ENCODE measurements at places on chromosomes 7 and 10.

DNA sequence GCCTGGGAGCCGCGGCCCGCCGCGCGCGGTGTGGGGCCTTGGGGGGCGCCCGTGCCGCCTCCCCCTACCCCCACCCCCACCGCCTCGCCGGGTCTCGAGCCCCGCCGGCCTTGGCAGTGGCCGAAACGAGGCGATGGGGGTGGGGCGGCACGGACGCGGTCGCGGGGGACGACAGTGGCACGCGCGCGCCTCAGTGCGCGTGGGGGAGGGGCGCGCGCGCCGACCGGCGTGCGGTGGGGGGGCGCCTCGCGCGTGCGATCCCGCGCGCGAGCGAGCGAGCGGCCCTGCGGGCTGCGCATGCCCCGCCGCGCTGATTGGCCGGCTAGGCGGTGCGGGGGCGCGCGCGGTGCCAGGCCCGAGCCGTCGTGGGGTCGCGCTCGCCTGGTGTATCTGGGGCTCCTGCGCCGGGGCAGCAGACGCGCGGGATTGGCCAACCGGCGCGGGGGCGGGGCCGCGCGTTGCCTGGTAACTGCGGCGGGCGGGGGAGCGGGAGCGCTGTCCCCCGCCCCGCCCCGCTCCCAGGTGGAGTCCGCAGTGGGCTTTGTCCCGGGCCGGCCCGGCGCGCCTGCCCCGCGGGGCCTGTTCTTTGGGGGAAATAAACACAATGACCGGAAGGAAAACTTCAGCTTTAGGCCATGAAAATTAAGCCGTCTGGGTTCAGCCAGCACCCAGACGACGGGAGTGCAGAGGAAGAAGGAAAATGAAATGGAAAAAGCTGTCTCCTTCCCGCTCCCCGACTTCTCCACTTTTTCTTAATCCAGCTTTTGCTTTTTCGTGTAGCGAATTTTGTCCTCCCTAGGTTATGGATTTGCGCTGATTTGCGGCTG is 873 bp downstream of the GTF2I start:
- peak; percentile 91 for DNase-seq

- no peak for DNase-seq
These were observed 70.3 kb downstream of the MYL10 start for GRCh38 chr7:101558742-101559325.

DNA sequence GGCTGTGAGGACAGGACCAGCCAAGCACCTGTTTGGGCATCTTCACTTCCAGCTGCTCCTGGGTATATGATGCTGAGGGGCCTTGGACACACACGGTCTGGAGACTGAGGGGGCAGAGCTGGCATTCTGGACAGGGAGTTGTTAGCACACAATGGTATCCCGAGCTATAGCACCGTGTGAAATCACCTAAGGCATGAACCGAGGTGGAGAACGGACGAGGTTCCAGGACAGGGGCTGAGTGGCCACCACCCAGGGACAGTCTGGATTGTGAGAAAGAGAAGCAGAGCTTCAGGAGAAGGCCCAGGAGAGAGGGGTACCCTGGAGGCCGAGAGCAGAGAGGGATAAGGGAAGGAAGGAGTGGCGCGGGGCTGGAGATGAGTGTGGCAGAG is 571.8 kb downstream of the TCERG1L start:
- no peak for DNase-seq

DNA sequence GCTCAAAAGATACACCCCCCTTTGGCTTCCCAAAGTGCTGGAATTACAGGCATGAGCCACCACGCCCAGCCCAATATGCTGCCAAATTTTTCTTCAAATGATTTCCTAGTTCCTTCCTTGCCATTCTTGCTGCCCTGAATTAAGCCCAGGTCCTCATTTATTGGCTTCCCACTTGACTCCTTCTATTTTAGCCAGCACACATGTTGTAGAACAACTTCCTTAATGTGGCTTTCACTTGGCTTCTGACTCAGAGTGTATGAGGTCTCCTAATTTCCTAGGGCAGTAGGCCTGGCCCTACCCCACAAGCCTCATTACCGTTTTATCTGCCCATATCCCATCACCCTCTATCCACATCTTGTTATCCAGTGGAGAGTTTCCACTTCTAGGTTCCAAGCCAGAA is 21.8 kb upstream of the HIPK2 start:
- DNase-seq, result no peak

- no peak for DNase-seq
These were observed 12.5 kb upstream of the HERPUD2 start for GRCh38 chr7:35707422-35707821.

DNA sequence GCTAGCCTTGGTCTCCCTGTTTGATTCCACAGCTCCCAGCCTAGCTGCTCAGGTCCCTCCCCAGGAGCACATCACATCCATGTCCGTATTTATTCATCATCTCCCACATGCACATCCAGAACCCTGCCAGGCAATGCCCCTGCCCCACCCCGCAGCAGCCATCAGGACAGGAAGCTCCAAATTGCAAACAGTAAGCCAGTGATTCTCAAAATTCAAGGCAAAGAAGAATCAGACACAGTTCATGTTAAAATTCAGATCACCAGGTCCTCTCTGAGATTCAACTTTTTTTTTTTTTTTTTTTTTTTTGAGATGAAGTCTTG is 17.7 kb downstream of the LRRC20 start:
- DNase-seq, result no peak
